DMS79 treated with DMSO at 0.1 percent for 48 hours (cell line): ENCODE measurements at places on chromosomes 4 and X.

- DNase-seq: no peak
Observed at GRCh38 chr4:2390146-2390545, 28.3 kb downstream of the ZFYVE28 start.

DNA sequence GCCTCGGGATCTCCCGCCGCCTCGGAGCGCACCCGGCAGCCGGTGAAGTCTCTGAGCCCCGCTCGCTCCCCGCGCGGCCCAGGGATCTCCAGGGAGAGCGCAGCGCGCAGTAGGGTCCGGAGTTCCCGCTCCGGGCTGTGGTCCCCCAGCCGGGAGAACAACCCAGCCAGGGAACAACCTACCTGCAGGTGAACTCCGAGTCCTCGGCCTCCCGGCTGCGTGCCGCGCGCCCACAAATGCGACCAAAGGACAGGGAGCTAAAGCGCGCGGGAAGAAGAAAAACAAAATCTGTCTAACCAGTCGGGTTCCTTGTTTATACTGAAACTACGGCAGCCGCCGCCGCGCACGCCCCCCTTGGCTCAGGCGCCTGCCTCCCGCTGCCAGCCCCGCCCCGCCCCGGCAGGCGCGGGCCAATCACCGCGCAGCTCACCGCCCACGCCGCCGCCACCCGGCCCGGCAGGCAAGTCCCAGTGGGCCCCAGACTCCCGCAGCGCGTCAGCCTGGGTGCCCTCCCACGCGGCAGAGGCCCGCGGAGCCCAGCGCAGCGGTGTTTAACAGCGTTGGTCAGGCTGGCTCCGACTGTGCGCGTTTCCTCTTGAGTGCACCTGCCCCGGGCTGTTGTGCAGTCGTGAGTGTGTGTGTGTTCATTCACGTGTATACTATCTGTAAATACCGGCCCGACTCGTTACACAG lies at the start of gene RASGEF1B:
TSS of gene RASGEF1B (minus strand) at position 320 of the 693 bp plus-strand sequence. CDS start 12,399 bp downstream, outside the sequence.
- DNase-seq: peak; percentile 65

- DNase-seq: no peak
Observed at GRCh38 chr4:83326546-83326945, 8.1 kb downstream of the HPSE start.

DNA sequence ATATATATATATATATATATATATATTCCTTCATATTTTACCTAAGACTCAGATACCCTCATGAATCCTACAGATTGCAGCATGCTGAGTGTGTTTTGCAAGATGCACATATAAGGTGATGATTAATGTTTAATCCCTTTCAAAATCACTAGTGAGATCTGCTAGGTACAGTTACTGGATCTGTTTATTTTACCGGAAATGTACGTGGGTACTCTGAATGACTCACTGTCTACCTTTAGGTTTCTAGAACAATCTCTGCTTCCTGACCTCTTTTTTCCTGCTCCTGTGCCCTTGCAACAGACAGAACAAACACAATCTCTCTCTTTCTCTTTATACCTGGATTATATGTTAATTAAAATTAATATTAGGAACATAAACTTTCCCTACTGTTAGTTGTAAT lies 379.6 kb downstream of the FAM133A start:
- DNase-seq: no peak

DNA sequence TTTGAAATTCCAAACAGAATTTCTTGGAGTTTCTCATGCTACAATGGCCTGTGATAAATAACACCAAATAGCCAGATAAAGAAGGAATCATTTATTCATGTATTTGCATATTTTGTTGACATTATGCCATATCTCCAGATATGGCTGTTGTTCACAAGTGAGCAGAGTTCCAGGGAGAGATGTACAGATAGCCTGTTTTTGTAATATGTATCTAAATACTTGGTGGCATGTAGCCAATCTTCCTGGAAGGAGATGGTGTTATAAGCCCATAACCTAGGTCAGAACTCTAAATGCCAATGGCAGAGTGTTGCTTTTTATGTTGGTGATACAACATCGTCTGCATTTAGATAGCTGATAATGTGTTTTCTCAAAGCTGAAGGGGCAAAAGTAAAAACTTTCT lies 292.2 kb downstream of the FBXO8 start:
- DNase-seq: no peak

DNA sequence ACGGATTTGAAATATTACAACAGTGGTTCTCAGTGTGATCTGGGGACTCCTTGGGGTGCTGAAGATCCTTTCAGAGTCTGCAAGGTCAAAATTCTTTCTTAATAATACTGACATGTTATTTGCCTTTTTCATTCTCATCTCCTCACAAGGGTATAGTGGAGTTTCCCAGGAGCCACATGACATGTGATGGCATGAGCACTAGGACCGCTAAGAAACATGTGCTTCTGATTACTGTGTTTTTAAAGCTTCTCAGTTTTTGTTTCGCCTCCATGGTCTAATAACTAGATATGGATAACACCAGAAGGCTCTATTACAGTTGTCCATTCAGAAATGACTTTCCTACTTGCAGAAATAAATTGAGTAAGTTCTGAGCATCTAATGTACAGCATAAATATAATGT lies 156.1 kb downstream of the RAB28 start:
- no peak for DNase-seq

GRCh38 chrX:34656842-34657725 lies at the start of gene TMEM47:
TSS of gene TMEM47 (minus strand) at chrX:34657285. CDS start at chrX:34657029, 256 bp downstream.
- DNase-seq: no peak

DNA sequence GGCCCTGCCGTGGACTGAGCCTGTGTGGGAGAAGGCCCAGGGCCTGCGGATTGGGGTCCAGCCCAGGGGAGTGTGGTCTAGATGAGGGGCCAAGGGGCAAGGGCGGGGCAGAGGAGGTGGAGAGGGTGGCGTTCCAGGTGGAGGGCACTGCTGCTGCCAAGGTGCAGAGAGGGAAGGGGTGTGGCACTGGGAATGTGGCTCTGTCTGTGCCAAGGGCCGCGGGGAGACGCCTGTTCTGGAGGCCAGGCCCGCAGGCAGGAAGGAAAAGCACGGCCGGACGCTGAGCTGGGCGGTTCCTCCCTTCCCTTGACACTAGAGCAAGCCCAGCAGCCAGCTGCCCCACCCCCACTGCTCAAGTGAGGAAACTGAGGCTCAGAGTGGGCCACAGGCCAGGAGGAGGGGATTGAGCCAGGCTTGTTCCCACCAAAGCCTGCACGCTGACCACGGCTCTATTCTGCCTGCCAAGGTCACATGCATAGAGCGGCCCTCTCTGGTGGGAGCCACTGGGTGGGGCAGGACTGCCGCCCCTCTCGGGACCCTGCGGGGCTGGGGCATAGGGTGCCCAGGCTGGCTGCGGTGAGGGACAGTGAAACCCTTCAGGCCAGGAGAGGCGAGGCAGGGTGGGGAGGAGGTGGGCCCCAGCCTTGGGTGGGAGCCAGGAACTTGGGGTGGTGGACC lies 13.0 kb downstream of the SH3BP2 start:
- no peak for DNase-seq

- no peak for DNase-seq
Observed at GRCh38 chr4:36761607-36762006, 480.2 kb downstream of the DTHD1 start.
